ENCODE measurements at places on chromosomes 3 and 15.
A peak's percentile ranks its signal among the peaks of the same experiment; 100 is the strongest.

- DNase-seq = no peak
Measured at GRCh38 chr3:132378048-132378762, 39.1 kb upstream of the DNAJC13 start.

- DNase-seq = no peak
Measured at GRCh38 chr3:57675530-57675929, 17.3 kb downstream of the DENND6A start.

GRCh38 chr3:45826908-45827307 is 15.0 kb downstream of the LZTFL1 start:
- DNase-seq = no peak

DNA sequence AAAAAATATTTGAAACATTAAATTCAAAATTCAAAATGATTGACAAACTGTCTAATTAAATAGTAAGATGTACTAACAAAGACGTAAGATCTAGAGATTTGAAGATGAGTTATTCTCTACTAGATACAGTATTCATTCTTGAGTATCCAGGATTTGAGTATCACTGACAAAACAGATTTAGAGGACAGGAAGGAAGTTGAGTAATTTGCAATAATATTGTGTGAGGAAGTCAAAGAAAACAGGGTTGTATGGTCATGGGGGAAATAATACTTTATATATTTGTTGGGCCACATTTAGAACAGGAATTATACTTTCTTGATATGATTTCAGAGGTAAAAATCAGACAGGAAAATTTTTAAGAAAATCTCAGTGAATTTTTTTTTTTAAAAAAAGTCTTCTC is 393.1 kb upstream of the CDIN1 start:
- peak; percentile 28 for DNase-seq

DNA sequence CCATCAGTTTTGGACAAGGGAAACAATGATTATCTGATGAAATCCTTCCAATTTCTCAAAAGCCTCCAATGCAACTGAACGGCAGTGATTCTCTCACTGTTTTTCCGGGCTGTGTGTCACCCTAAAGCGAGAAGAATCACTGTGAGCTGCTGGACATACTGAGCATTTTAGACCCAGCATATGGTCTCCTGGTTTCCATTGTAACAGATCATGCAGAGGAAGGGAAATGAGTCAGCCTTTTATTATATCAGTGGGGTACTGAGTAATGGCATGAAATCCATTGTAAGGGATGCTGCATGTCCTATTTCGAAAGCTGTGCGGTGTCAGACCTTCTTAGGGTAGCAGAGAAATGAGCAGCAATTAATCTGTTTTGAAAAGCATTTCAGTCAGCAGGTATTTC is 287.1 kb downstream of the IL5RA start:
- peak; percentile 3 for DNase-seq

DNA sequence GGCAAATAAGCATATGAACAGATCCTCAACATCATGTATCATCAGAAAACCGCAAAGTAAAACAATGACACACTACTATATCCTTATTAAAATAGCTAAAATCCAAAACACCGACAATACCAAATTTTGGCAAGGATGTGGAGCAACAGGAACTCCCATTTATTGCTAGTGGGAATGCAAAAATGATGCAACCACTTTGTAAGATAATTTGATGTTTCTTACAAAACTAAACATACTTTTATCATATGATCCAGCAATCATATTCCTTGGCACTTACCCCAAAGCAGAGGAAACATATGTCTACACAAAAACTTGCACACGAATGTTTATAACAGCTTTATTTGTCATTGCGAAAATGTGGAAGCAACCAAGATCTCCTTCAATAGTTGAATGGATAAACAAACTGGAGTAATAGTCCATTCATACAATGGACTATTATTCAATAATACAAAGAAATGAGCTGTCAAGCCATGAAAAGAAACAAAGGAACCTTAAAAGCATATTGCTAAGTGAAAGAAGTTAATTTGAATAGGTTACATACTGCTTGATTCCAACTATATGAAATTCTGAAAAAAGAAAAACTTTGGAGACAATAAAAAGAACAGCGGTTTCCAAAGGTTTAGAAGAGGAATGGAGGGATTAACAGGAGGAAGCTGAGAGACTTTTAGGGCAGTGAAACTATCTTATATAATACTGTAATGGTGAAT is 172.0 kb downstream of the VPS13C start:
- DNase-seq = peak; percentile 48

DNA sequence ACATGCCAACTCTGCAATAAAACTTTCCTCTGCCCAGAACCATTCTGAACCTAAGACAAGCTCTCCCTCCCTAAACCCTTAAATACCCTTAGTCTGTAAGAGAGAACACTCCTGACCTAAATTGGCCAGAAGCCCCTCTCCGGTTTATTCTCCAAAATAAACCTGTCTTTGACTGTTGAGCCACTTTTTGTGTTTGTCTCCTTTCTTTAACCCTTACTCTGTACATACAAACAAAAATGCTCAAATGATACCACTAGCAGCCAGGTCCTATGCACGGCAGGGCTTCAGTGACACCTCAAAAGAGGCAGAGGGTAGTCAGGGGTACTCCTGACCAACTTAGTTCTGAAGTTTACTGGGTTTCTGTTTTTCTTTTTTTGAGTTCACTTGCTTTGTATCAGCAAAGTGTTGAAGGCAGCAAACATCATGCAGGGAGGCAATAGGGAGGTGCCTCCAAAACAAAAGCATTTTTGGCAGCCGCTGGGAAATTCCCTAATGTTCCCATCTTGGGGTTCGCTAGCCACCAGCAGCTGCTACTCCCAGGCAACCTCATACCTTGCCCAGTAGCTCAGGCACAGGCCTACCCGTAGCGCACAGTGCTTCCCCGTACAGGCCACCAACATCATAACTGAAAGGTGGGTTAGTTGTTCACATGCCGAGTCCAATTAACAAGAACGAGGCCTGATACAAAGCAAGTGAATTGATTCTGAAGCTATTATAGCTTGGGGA is 62.9 kb upstream of the GCNT3 start:
- no peak for DNase-seq

DNA sequence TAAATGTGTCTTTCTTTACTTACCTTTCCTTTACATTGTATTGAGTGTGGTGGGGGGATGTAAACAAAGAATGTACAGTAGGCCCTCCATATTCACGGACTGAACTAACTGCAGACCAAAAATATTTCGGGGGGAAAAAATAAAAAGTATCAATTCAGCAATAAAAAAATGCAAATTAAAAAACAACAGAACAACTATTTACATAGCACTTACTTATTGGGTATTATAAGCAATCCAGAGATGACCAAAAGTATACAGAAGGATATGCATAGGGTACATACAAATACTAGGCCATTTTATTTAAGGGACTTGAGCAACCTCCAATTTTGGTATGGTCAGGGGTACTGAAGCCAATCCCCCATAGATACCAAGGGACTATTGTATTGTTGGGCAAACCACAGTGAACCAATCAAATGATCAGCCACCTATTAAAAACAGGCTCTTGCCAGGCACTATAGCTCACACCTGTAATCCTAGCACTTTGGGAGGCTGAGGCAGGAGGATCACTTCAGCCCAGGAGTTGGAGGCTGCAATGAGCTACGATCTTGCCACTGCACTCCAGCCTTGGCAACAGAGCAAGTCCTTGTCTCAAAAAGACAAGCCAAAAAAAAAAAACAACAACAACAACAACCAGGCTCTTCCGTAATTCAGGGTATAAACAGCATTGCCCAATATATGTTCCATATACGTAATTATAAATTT is 1.8 kb downstream of the VPS13C start:
- DNase-seq = no peak

GRCh38 chr3:140541975-140542653 is 135.8 kb upstream of the TRIM42 start:
- DNase-seq = no peak

DNA sequence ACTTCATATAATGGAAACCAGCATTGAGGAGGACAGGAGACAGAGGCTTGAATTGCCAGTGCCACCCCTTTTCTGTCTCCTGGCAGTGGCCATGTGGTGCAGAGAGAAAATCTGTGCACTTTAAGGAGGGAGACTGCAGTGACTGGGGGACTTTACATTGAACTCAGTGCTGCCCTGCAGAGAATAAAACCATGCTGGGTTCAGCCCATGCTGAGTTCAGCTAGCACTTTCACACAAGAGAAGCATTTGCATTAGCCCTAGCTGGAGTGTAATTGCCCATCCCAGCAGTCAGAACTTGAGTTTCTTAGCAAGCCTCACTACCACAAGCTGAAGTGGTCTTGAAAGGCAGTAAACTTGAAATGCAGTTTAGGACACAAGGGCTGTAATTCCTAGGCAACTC is 677.5 kb downstream of the ZPLD1 start:
- DNase-seq = no peak

DNA sequence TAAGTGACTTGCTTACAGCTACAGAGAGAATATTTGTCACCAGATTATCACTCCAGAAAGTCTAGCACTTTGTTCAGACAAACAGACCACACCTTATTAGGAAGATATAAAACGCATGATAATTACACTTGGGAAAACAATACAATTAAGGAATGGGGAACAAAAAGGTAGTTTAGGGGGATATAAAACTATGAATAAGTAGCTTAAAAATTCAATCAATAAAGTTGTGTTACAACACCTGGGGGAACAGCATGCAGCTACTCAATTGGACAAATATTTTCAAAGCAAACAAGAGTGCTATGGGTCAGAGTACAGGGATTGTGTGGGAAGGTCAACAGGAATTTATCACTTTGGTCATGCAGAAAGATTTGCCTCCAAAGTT is 15.1 kb downstream of the CLDN1 start:
- no peak for DNase-seq

GRCh38 chr3:163368168-163368567 is 1710.1 kb downstream of the SI start:
- peak; percentile 22 for DNase-seq

GRCh38 chr3:151197981-151198767 is 4.8 kb downstream of the GPR171 start:
- peak; percentile 20 for DNase-seq

- DNase-seq = no peak
Measured at GRCh38 chr3:52415800-52416199, 29.1 kb downstream of the SEMA3G start.

DNA sequence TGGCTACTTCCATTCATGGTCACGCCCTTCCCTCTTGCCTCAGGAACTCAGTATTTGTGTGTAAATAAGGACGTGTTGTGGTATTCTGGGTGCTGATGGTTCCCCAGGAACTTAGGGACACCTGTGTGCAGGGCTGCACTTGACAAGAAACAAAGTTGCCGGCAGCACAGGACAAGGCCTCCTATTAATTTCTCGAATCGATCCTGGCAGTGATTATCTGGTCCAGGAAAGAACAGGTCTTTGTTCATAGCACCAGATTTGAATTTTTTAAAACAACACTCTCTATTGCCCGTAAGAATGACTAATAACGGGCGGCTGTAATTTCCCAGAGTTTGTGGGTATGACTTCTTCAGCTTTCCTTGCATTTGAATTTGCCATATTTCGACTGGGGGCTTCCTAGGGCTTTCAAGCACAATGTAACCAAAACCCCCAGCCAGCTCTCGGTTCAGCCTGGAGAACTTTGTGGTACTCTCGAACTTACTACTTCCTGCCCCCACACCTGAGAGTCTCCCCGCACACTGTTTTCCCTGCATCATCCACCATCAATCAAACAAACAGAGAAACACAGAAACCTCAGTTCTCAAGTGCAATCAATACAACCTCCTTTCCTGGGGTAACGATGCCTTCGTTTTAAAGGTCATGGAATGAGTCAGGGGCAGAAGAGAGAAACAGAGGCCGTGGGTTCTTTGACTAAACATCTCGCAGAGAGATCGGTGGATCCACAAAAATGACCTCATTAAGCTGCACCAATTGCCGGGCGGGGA is 241.7 kb upstream of the ICE2 start:
- DNase-seq = no peak

DNA sequence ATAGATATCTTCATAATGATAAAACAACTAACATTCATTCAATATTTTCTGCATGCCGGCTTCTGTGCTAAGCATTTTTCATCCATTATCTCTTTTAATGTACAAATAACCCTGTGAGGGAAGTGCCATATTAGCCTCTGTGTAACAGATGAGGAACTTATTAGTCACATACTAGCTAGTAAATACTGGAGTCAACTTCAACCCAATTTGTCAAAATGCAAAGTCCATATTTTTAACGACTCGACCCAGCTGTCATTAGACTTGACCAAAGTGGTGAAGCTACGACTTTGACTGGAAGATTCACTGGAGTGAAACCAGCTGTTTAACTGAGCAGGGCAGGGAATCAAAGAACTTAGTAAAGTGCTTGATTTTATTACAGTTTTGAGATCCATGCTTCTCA is 41.6 kb downstream of the PARP15 start:
- no peak for DNase-seq

Measured in fibroblast of pulmonary artery (primary cell).